Neural progenitor cell (in vitro differentiated cells): ENCODE measurements at places on chromosomes 2 and 18. TPM values are rescaled to one million over a fixed set of nuclear protein-coding genes. Genes with fewer than 3 reads are reported as not detected.
A peak's percentile ranks its signal among the peaks of the same experiment; 100 is the strongest.

Gene LCT
- total RNA-seq: 0.03 TPM in 1 of 2 replicates, not detected in the other

DNA sequence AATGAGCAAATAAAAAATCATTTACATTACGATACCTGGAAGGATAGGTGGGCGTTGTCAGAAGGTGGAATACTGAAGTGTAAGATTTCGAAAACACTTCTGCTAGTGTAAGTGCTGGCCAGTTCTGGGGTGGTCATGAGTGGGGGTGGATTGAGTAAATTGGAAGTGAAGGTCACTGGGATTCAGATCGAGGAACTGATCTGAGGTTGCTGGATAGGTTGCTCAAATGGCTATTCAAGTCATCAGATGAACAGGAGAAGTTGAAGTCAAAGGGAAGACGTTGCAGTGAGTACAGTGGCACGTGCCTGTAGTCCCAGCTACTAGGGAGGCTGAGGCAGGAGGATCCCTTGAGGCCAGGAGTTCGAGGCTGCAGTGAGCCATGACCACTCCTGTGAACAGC, 95.7 kb downstream of the MALT1 start:
- H3K4me1 ChIP-seq: peaks cover 7% of the 10 kb centered on the region
- H3K27ac ChIP-seq: no peak overlapping the region
- H3K27me3 ChIP-seq: peaks cover 21% of the 10 kb centered on the region
- DNase-seq: no peak

GRCh38 chr18:77133051-77133834, 660 bp upstream of the MBP start:
- peaks cover 74% of the 10 kb centered on the region for H3K27me3 ChIP-seq
- H3K4me3 ChIP-seq: peak overlapping the region; percentile 79
- DNase-seq: peak; percentile 52

Gene DYNC1I2
- 115 and 174 TPM in 2 replicates for total RNA-seq

DNA sequence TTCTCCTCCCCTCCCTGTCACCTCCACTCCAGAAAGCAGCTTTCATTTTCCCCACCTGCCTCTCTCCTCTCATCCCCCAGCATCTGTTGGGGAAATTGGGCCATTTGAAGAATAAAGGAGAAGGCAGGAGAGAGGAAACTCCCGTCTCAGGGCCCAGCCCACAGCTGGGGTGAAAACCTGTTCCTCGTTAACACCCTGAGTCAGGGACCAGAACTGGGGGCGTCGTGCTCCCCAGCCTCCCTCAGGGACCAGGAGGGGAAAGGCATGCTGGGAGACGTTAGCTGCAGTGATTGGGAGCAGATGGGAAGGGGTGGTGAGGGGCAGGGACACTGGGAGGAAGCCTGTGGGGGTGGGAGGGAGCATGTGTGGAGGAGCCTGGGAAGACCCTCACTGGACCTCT, 251.3 kb downstream of the DYSF start:
- no peak for DNase-seq
- peaks cover 13% of the 10 kb centered on the region for H3K4me1 ChIP-seq
- no peak overlapping the region for H3K27ac ChIP-seq
- no peaks in the 10 kb centered on the region for H3K36me3 ChIP-seq
- H3K27me3 ChIP-seq: no peaks in the 10 kb centered on the region

DNA sequence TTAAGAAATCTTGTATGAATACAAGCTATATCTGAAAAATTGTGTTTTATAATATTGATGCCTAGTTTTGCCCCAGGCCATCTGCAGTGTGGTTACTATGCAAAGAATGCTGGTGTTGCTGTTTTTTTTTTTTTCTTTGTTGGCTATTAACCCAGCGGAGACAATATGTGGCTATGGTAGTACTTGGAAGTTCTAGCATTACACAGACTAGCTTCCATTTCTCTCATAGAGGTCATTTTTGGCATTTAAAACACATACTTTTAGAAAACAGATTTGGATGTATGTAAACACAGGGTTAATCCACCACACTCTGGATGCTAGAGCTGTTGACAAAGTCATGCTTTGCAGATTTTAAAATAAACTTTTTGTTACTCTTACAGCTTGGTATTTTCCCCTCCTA, 209.8 kb downstream of the NEDD4L start:
- H3K4me1 ChIP-seq: peaks cover 22% of the 10 kb centered on the region
- H3K4me3 ChIP-seq: no peak overlapping the region
- no peaks in the 10 kb centered on the region for H3K27me3 ChIP-seq
- H3K36me3 ChIP-seq: no peaks in the 10 kb centered on the region
- no peak for DNase-seq

Gene LYPD6B
- total RNA-seq: 0.34 TPM in 1 of 2 replicates, not detected in the other

- DNase-seq: peak; percentile 33
- peaks cover 38% of the 10 kb centered on the region for H3K27me3 ChIP-seq
- no peaks in the 10 kb centered on the region for H3K36me3 ChIP-seq
- peaks cover 31% of the 10 kb centered on the region for H3K4me1 ChIP-seq
- H3K4me3 ChIP-seq: no peak overlapping the region
Measured at GRCh38 chr2:158960193-158960592, 8.2 kb upstream of the TANC1 start.
